ENCODE measurements at places on chromosomes 6 and 20. TPM values are rescaled to one million over a fixed set of nuclear protein-coding genes. Genes with fewer than 3 reads are reported as not detected.

GRCh38 chr20:37238935-37239451 lies 22.6 kb downstream of the GHRH start:
- no peak for DNase-seq

DNA sequence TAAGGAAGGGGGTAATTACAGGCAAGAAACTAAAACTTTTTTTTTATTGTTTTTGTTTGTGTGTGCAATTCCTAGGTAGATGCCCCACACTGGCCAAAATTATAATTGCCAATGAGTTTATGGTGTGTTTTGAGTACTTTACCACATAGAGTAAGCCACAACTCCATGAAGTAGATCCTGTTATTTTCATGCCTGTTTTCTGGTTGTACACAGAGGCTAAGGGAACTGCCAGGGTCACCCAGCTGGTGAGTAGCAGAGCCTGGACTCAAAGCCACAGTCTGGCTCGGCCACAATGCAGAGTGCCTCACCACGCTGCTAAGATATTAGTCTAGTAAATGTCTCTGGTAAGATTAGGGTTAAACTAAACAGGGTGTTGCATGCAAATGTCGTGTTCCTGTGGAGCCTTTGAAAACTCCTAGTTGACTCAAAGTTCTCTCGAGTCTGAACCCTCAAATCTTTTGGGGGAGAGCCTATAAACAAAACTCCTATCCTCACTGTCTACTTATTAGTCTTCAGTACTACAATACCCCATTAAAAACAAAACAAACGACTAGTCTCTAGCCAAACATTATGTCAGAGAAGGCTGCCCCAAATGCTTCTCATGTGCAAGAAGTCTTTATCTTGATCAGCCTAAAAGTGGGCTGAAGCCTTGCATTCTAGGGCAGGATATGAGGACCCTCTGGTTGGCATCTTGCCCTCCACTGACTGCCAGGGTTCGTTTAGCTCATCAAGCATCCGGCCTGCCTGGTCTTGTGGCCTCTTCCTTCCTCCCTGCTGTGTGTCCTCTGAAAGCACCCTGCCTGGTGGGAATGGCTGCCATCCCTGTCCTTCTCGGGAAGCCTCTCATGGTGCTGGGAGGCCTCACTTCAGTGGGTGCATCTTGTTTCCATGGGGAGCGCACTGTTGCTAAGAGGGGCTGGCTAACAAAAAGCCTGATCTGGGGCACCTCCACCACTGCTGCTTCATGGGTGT lies 4.2 kb downstream of the DUSP22 start:
- DNase-seq, result no peak

- DNase-seq, result no peak
Measured at GRCh38 chr6:112865131-112865530, 518.0 kb downstream of the RFPL4B start.

DNA sequence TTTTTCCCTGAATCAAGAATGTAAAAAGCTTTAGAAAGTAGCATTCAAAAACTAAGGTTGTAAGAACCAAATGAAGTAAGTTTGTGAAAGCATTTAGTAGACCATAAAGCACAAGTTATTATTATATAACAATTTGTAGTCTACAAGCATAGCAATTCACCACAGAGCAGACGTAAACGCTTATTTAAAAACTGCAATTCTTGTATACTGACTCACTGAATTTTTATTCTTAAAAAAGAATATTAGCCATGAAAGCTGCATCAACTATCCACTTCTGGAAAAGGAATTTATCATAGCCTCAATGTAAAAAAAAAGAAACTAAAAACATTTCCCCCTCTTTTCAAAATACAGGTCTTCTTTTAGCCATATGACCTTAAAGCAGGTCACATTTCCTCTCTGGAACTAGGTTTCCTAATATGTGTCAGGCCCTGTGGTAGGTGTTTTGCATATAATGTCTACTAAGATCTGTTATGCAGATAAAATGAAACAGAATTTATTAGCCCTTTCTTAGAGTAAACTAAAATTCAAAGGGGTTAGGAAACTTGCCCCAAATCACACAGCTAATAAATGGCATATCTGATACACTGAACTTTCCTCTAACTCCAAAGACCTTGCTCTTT lies 2.1 kb downstream of the MAP3K7 start:
- DNase-seq, result no peak

DNA sequence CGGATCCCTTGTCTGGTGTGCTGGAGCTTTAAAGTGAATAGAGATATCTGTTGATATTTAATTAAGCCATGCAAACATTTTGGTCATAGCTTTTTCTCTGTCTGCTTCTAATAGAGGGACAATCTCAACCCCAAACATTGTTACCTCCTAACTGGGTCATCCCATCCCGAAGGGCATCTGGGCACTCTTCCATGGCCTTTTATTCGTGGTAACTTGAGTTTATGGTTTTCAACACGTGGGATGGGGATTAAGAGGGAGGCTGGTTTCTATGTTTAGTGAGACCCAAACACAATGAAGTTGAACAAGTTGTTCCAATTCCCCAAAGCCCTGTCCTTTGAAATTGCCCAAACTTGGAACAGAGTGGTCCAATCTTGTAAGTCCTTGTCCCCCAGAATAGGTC lies 1.4 kb upstream of the ENPP5 start:
- no peak for DNase-seq

- no peak for DNase-seq
Measured at GRCh38 chr6:39199231-39199940, 29.9 kb downstream of the KCNK5 start.

- no peak for DNase-seq
Measured at GRCh38 chr6:28817808-28818145, 106.0 kb downstream of the TRIM27 start.

- no peak for DNase-seq
Measured at GRCh38 chr20:10443936-10444335, 8.8 kb downstream of the SLX4IP start.

- DNase-seq, result no peak
Measured at GRCh38 chr6:12548526-12548925, 168.0 kb upstream of the PHACTR1 start.

GRCh38 chr6:3453413-3454272 lies 3.2 kb downstream of the SLC22A23 start:
- no peak for DNase-seq

GRCh38 chr6:166419717-166420116 lies 37.0 kb upstream of the MPC1 start:
- no peak for DNase-seq

DNA sequence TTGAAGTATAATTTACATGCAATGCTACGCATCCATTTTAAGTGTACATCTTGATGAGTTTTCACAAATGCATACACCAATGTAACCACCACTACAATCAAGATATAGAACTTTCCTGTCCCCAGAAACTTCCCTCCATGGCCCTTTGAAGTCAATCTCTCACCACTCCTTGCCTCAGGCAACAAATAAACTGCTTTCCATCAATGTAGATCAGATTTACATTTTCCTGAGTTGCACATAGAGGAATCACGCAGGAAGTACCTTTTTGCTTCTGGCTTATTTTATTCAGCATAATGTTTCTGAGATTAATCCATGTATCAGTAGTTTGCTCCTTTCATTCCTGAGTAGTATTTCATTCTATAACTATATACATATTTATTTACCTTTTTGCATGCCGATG lies 59.6 kb upstream of the NNAT start:
- DNase-seq, result no peak

DNA sequence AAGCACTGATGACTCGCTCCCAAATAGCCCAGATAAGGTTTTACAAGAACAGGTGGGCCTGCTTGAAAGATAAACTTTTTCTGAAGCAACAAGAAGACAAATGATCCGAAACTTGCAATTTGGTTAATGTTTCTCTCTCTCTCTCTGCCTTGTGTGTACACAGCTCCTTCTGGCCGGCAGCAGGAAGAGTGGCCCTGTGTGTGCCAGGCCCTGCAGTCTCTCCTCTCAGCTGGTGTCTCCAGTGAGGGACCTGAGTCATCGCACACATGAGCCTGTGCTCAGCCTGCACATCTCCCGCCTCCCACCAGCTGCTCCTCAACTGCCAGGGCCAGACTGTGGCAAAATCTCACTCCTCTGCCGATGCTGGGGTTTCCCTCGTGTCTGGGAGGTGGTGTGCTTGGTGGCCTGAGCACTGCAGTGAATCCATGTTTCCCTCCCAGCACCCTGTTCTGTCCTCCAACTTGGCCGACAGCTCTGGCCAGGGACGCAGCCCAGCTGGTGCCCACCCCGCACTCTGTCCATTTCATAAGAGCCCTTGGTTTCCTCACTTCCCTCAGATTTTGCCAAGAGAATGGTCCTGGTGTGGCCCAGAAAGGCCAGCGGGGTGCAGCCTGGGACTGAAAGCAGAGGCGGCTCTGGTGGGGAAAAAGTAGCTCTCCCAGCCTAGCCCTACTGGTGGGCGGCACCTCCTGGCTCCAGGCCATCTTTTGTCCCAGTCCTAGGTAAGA lies 49.4 kb downstream of the ERMARD start:
- no peak for DNase-seq

DNA sequence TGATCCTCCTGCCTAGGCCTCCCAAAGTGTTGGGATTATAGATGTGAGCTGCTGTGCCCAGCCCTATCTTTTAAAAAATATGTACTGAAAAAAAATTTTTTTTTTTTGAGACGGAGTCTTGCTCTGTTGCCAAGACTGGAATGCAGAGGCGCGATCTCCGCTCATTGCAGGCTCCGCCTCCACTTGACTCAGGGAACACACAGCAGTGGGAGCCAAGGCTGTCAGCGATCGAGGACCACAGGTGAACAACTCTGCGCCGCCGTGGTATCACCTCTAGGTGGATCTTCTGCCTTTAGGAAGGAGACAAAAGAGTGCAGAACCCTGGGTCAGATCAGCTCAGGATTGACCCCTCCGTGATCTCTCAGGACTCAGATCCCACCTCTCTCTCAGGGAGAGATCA lies 13.7 kb downstream of the RAET1E start:
- DNase-seq, result peak; percentile 85

DNA sequence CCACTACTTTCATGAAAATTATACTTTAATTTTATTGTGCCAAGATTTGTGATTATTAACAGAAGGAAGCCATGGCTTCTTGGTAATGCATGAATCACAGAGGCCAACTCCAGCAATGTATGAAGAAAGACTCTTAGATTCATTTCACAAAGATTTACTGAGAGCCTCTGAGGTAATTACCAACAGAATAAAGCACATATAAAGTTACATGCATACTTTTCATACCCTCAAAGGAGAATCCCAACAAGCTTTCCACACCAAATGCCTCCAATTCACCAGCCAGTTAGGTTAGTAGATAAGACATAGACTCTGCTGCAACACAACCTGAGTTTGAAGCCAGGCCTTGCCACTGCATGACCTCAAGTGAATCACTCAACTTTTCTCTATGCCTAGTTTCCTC lies 41.9 kb downstream of the HBS1L start:
- no peak for DNase-seq

DNA sequence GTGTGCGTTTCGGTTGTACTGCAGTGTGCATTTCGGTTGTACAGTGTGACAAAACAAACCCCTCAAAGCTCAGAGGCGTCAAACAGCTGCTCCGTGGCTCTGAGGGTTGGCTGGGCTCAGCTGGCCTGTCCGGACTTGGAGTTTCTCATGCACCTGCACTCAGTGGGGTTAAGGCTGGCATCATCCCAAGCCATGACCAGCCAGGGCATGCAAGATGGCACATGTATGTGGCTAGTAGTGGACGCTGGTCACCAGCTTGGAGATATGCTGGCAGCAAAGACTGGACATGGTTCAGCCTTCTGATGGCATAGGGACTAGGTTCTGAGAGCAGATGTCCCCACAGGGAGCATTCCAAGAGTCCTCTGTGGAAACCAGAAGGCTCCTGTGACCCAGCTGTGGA lies 187.2 kb downstream of the CDH4 start:
- DNase-seq, result no peak

DNA sequence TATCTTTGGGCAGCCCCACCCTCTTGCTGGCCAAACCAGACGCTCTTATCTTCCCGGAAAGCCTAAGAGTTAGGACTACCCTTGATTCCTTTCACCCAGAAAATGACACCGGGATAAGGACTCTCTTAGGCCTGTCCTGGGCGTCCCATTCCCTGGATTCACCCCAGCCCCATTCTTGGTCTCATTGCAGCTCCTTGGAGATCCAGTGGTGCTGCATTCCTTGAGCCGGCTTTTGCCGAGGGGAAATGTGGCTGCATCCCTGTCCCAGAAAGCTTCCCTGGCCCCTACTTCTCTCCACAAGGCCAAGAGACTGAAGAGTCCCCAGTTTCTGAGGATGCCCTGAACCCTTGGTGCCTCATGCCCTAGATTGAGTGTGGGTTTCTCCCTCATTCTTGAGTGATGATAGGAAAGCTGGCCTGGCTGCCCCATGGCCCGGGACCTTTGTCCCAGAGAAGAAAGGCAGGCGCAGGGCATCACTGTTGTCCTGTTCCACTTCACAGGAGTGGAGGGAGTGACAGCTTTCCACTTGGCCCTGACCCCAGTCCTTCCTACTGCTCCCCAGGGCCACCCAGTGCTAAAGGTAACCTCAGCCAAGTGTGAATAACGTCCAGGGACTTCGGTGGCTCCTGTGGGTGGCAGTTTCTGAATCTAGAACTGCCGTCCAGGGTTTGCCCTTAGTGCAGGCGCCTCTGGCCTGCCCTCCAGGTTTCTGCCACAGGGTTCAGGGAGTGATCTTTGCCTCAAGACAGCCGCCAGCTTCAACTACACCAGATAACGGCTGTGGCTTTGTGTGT lies 42.7 kb upstream of the MYL9 start:
- no peak for DNase-seq

DNA sequence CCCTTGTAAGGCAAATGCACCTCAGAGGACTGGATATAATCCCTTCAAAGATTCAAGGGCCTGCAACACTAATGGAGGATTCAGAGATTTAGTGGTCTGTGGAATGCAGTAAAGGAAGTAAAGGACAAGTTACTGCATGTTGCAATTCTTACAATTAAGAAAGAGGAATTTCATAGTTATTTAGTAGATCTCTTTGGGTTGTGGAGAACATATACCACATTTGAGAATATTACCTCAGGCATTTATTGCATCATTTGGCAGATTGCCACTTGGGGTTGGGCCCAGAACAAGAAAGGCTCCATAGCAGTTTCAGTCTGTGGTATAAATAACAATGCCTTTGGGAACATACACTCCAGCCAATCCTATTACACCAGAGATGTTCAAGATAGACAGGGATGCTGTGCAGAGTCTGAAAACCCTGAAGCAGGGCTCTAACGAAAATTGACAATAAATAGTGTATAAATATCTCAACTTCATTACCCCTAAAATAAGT lies 20.9 kb upstream of the EPM2A start:
- DNase-seq, result no peak

DNA sequence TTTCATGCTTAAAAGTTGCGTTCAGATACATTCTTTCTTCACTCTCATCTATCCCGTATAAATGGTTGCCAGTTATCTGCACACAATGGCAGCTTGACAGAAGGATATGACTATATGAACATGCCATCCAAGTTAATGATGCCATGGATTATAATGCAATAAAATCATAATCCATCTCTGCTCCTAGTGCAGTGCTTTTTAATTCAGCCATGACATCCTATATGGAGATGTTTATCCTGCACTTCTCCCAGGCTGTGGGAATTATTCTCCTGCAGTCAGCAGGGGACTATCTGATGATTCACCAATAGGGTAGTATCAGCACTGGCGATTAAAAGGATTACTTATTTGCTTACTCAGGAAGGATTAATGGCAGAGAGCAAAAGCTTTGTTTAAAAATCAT lies 273.8 kb downstream of the SAMD5 start:
- no peak for DNase-seq

The PCED1A gene
- 9.9 TPM for total RNA-seq

The EYA4 gene
- 0.21 TPM for total RNA-seq

The PLN gene
- not detected for total RNA-seq

The CLPSL1 gene
- not detected for total RNA-seq

The NEDD9 gene
- 13.0 TPM for total RNA-seq

The IDH3B gene
- 126 TPM for total RNA-seq

The CFAP61 gene
- total RNA-seq, result not detected

The TREM2 gene
- not detected for total RNA-seq

The GTSF1L gene
- not detected for total RNA-seq

The CPNE5 gene
- total RNA-seq, result 0.12 TPM

The NRM gene
- 11.3 TPM for total RNA-seq

The MRAP2 gene
- 10.2 TPM for total RNA-seq
